ENCODE measurements at places on chromosomes 16 and 17. TPM values are rescaled to one million over a fixed set of nuclear protein-coding genes. Genes with fewer than 3 reads are reported as not detected.

ASIC2 gene
- not detected for total RNA-seq

RAB37 gene
- 0.28 TPM for total RNA-seq

SPNS2 gene
- 14.7 TPM for total RNA-seq

MEOX1 gene
- not detected for total RNA-seq

KRTAP16-1 gene
- not detected for total RNA-seq

Measured in nasal cavity respiratory epithelium epithelial cell of viscerocranial mucosa (primary cell).